SHP77 treated with DMSO at 0.1 percent for 48 hours (cell line): ENCODE measurements at places on chromosomes 4 and X.

- no peak for DNase-seq
Observed at GRCh38 chrX:138791551-138791950, 80.0 kb upstream of the FGF13 start.

DNA sequence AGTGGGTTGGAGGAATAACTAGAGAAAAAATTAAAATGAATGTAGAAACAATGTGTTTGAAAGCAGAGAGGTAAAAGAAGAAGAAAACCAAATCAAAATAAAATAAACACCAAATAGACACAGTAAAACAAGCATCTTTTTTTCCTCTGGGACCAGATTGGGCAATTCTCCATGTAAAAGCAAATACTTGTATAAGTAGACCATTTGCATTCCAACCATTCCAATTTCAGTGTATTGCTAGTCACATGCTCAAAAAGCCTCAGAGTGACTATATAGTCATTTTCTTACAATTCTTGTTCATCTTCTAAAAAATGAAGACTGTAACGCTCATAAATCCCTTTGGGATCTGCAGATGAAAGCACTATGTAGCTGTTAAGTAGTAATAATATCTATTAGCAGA, 969.5 kb downstream of the PCDH18 start:
- no peak for DNase-seq

DNA sequence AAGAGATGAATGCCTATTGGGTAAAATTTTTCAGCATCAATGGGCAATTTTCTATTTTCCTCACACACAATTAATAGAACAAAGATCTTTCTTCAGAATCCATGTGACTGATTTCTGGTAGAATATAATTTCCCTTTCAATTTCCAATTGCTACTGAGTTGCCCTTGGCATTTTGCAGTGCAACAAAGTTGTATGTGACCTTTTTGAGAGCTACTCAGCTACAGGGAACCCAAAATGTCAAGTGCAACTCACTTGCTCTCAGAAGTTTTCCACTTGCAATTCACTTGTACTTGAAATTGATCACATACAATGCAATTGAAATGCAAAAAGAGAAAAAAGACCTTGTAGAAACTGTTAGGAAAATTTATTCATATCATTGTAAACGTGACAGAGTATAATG, 245.5 kb downstream of the BANK1 start:
- no peak for DNase-seq

DNA sequence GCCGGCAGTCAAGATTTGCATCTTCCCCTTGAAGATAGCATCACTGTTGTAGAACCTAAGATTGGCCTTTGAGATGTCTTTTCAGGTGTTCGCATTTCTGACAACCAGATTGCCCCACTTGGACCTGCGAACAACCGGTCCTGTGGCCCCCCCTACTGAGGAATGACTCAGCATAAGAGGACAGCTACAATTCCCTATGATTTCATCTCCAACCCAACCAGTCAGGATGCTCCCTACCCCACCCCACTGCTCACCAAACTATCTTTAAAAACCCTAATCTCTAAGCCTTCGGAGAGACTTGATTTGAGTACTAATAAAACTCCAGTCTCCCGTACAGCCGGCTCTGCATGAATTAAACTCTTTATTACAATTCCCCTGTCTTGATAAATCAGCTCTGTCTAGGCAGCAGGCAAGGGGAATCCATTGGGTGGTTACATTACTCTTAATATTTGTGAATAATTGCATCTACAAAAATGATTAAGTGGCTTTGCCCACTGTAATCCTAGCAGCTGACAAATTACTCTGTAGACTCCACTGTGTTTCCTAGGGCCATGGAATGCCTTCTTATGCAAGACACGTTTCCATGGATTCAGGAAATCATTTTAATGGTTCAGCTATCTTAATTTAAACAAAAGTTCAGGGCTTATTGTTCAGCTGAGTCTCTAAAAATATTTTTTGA, 95.4 kb downstream of the GPR143 start:
- DNase-seq, result no peak

DNA sequence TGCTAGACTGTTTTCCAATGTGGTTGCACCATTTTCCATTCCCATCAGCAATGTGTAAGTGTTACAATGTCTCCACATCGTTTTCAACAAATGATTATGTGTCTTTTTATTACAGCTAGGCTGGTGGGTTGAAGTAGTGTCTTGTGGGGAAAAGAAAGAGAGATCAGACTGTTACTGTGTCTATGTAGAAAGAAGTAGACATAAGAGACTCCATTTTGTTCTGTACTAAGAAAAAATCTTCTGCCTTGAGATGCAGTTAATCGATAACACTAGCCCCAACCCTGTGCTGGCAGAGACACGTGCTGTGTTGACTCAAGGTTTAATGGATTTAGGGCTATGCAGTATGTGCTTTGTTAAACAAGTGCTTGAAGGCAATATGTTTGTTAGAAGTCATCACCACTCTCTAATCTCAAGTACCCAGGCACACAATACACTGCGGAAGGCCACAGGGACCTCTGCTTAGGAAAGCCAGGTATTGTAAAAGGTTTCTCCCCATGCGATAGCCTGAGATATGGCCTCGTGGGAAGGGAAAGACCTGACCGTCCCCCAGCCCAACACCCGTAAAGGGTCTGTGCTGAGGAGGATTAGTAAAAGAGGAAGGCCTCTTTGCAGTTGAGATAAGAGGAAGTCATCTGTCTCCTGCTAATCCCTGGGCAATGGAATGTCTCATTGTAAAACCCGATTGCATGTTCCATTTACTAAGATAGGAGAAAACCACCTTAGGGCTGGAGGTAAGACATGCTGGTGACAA, 23.0 kb upstream of the UGT2B15 start:
- no peak for DNase-seq

DNA sequence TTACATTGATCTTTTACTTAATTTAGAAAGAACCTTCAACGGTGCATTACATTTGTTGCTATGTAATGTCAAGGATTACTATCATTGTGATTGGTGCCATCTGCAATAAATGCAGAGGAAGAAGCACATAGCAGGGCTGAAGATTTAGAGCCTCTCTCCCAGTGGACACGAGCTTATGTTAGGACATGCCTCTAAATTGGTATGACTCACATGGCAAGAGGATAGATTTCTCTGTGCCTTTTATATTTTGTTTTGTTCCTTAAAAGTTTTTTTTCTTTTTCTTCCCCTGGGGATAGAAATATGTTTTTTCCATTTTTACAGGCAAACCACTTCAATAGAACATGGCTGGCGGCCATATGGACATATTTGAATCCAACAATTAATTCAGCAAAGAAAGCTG, 205.0 kb upstream of the HAND2 start:
- DNase-seq, result no peak
